RPMI7951 (cell line): ENCODE measurements at places on chromosomes 16 and 17. TPM values are rescaled to one million over a fixed set of nuclear protein-coding genes. Genes with fewer than 3 reads are reported as not detected.

The C17orf67 gene
- total RNA-seq = 0.10 and 0.12 TPM in 2 replicates

DNA sequence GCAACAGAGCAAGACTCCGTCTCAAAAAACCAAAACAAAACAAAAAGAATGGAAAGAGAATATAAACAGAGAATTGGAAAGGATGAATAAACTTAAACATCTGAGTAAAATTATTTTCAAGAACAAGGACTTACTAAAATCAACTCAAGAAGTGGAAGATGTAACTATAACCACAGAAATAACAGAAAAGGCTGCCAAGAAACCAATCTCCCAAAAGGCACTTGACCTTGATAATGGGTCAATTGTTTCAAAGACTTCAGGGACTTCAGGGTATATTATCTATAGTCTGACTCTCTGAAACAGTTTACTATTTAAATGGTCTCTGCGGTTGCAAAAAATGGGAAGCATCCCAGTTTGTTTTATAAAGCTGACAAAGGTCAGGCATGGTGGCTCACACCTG is 35.1 kb downstream of the VPS53 start:
- DNase-seq = no peak

GRCh38 chr17:18132711-18133110 is 24.2 kb downstream of the MYO15A start:
- DNase-seq = no peak

- peak; percentile 51 for DNase-seq
Measured at GRCh38 chr16:79640513-79641360, 40.2 kb upstream of the MAF start.
